ENCODE measurements at places on chromosomes 3 and 15.

DNA sequence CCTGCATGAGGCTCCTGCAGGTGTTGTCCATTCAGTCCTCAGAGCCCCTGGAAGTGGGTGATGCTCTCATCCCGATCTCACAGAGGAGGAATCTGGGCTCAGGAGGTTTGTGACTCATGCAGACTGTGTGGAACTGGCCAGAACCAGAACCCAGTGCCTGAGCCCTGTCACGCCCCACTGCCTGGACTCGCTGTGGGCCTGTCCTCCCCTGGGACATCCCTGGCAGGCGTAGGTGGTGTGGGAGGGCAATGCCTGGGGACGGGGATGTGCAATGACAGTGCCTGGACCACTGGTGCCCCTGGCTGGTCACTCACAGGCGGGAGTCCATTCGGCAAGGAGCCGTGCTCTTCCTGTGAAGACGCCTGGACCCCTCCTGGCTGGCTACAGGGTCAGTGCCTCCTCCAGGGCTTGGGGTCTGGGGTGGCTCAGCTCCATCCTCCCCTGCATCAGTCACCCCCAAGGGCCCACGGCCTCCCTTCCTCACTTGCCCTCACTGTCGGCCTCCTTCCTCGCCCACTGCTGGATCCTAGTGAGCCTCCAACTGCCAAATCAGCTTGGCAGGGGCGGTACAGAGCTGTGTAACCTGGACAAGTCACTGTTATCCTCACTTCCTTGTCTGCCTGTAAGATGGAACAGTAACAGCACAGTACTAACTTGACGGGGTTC lies 14.9 kb downstream of the PSTPIP1 start:
- DNase-seq: no peak

- peak; percentile 67 for DNase-seq
Measured at GRCh38 chr15:59685737-59686297, 3.3 kb downstream of the BNIP2 start.

DNA sequence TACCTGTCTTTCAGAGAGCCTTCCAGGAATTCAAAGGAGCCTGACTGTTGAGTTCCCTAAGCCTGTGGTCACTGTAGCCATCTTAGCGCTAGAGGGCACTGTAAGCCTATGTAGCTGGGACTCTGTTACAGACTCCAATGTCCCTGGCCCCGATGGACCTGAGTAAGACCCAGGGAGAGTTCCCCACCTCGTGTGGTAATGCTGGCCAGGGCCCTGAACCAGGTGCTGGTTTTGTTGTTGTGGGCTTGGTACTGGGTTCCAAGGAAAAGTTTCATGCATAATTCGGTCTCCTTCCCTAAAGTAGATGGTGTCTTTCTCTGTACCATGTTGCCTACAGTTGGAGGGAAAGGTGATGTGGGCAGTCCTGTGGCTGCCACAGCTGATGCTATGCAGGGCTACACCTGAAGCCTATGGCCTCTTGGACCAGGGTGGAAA lies 32.4 kb downstream of the CDAN1 start:
- DNase-seq: peak; percentile 68

DNA sequence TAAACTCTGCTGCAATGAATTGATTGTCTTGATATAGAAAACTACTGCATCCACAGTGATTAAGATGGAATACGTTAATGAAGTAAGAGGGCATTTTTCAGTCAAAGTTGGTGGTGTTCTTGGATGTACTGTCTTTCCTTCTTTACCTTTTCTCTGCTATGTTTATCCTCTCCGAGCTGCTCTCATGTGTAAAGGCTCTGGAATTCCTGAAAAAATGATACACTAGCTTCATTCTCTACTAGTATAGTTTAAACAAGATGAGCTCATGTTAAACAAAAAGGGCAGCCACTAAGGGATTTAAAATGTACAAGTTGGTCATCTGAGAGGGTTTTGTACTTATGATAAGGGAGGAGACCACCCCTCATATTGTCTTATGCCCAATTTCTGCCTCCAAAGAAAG lies 504.6 kb upstream of the NECTIN3 start:
- no peak for DNase-seq

GRCh38 chr3:165768680-165769079 lies 68.5 kb downstream of the BCHE start:
- no peak for DNase-seq

- DNase-seq: peak; percentile 47
Measured at GRCh38 chr3:156148946-156149381, 28.6 kb downstream of the KCNAB1 start.

GRCh38 chr3:105375750-105376511 lies 9.2 kb downstream of the ALCAM start:
- no peak for DNase-seq

DNA sequence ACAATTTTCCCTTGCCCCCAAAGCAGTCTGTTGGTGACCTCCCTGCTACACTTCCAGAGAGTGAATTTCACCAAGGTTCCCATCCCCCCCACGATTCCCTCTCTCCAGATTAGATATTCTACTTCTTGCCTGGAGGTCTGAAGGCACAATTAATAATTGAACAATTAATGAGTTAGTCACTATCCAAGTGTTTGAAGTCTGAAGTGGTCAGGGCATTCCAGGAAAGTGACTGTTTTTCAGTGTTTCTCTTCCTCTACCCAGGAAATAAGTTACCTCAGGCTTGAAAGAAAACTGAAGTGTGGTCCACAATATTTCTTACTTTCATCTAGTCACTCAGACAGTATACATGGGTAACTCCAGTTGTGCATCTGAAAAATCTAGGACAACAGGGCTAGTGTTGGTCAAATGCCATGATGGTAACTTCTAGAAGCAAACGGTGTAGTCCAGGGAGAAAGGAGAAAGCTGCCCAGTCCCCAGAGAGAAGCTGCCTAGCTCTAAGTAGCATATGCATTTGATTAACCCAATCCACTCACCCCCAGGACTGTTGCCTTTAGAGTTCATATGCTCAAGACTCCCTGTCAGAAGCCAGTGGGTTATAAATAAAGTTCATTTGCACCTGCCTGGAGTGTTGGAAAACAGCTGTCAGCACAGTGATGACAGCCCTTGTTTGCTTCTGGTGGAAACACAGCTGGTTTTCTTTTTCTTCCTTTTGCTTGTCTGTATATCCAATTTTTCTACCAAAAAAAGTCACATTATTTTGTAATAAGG lies 2.3 kb upstream of the TM4SF4 start:
- no peak for DNase-seq

DNA sequence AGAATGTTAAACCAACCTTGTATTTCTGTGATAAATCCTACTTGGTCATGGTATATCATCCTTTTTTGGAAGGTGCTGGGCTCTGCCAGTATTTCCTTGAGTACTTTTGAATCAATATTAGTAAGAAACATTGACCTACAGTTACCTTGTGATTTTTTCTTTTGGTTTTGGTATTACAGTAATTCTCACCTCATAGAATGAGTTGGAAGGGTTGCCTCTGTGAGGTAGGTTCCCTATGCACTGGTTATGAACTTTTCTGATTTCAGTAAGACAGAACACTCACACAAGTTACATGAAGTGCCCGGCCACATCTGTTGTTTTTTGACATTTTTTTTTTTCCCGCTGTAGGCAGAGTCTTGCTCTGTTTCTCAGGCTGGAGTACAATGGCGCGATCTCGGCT lies 20.0 kb downstream of the PCCB start:
- no peak for DNase-seq

GRCh38 chr15:76140074-76140464 lies 80.3 kb downstream of the TMEM266 start:
- DNase-seq: no peak

DNA sequence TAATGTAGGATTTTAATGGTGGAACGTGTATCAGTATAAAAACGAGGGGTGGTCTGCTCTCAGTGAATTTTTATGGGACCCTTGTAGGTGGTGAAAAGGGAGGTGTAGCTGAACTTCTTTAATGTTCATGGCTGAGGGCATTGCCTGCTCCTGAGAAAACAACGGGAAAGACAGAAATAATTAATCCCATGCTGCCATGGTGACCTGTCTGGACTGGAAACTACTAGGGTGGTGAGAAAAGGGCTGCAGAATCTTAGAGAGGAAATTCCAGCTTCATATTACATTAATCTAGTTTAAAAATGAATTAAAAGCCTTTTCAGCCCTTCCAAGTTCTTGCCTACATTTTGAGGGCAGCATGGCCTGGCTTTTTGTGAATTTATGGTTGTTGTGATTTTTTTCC lies 47.6 kb downstream of the ZBTB38 start:
- no peak for DNase-seq

DNA sequence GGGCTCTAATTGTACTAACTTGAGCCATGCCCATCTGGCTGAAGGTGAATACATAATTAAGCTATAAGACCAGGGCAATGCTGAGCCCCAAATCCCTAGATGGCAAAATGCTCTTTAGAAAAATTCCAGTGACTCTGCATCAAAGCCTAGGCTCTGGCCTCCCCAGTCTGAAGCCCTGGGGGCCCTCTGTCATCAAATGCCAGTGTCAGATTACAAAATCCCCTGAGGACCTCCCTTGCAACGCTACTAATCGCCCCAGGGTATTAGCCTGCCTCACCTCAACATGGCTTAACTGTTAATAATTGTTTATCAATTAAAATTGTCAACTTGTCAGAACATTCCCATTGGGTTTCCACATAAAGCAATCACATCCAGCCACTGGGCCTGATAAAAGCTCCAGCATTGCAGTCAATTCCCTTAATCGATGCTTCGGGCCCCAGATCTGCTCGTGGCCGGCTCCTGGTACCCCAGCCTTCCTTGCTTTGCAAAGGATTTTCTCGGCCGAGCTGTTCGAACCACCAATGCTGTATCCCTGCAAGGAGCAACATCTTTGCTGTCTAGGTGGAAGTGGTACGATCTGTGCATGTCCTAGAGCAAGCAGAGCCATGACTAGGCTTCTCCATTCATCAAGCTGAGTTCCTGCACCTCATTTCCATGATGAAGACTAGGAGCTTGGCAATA lies 151.7 kb downstream of the MEGF11 start:
- no peak for DNase-seq

GRCh38 chr15:34651997-34652725 lies 68.7 kb upstream of the GOLGA8B start:
- peak; percentile 49 for DNase-seq

DNA sequence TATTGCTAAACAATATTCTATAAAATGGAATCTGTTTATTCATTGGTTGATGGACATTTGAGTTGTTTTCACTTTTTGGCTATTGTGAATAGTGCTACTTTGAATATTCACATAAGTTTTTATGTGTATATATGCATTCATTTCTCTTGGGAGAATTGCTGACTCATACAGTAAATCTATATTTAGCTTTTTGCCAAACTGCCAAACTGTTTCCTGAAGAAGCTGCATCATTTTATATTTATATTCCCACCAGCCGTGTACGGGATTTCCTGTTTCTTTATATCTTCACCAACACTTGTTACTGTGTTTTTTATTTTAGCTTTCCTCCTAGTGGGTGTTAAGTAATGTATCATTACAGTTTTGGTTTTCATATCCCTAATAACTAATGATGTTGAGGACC lies 12.5 kb upstream of the TCAIM start:
- peak; percentile 85 for DNase-seq

DNA sequence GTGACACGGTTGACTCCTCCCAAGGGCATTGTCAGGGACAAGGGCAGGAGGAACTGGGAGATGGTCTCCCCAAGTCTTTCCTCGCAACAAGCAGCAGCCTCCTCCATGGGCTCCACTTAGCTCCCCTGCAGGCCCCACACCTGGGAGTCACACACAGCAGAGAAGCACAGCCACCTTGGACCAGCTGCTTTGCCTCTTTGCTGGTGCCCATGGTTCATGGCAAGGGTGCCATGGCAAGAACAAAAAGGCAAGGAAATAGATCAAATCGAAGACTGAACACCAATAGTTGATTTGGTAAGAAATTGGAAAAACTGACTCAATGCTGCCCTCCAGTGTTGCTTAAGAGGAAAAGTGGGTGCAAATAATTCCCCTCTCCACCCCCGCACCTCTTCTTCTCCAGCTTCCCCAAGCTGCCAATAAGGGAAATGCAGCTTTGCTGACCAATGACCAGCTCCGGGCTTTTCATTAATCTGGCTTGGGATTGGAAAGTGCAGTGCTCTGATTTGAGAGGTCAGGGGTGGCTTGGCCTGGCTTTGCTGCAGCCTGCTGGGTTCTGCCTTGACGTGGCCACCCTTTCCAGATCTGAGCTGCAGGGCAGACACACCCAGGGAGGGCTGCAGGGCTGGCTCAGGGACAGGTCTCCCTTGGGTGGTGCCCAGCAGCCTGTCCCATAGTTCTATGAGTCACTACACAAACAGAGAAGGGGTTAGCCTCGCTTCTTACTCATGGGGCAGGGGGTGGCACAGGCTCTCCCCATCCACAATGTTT lies 162.0 kb downstream of the KLF13 start:
- peak; percentile 93 for DNase-seq

GRCh38 chr3:41050144-41050543 lies 149.2 kb upstream of the CTNNB1 start:
- no peak for DNase-seq

DNA sequence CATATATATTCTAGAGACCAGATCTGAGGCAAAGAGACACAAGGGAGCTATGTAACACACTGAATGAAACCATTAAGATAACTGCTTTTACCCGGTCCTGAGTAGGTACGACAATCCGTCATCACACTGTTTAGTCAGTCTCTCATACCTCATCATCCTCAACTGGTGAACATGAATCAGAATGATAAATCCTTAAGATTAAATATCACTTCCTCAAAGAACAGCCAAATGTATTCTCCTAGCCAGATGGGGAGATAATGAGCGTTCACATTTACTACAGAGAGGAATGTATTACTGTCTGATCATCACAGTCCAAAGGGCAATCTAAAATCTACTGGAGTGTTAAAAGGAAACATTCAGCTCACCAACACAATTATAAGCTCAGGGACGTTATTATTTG lies 319.4 kb upstream of the STAC start:
- no peak for DNase-seq

- DNase-seq: no peak
Measured at GRCh38 chr15:27249760-27250109, 278.8 kb downstream of the GABRG3 start.

Measured in KBM-7 (cell line).